HCT116 (cell line): ENCODE measurements at places on chromosomes 13 and 19.

DNA sequence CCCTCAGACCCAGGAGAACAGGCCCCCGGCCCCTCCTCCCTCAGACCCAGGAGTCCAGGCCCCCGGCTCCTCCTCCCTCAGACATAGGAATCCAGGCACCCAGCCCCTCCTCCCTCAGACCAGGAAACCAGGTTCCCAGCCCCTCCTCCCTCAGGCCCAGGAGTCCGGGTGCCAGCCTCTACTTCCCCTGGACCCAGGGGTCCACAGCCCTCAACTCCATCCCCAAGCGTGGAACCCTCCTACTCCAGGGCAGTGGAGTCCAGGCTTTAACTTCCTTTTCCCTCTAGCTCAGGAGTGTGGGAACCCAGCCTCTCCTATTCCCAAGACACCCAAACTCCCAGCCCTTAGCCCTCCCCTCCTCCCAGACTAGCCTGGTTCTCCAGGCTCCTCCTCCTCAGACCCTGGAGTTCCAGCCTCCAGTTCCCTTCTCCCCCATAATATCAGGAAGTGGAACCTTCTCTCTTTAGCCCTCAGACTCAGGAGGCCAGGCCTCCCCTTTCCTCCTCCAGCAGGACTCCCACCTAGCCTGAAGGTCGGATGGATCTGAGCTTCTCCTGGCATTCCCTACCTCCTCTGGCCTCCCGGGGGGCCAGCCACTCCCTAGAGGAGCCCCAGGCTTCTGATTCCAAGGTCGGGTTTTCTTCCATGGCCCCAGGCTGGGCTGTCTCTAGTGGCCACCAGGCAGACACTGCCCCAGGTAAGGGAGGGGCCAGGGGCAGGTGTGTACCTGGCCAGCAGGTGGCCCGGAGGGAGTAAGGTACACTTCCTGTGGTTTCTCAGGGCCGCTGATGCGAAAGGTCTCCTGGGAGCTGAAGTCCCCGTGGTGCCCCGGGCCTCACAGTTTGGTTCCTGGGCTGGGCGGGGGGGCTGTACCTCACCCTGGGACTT is at the start of gene TMC4:
Gene TMC4 (minus strand): TSS at position 690 of the 888 bp plus-strand sequence. CDS start 43 bp downstream, at position 647.
- peak; percentile 63 for DNase-seq

DNA sequence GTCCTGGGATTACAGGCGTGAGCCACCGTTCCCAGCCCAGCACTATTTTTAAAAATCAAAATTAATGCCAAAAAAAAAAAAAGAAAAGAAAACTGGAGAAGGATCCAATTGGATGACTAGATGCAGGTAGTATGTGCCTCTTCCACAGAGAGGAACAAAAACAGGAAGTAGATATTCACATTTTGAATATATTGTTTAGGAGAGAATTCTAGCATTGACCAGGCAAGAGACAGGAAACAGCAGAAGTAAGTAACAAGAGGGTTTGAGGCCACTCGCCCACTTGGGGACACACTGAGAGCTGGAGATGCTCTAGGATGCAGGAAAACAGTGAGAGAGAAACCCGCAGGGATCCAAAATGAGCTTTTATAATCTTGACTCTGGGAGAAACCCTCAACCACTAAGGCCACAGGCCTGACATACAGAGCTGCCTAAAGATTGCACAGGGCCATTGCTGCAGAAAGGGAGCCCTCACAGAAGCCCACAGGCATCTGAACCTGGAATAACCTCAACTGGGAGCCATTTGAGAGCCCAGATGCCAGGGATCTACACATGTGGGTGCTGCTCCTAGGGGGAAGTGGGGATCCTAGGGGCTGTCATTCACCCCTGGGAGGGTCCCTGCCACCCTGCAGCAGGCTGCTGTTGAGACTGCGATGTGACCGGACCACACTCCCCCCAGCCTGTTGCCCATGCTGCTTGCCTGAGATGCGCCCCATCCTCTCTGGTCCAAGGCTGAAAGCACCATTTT is 28.2 kb downstream of the IGFL2 start:
- DNase-seq, result no peak

GRCh38 chr13:93878675-93879074 is 600.8 kb downstream of the DCT start:
- no peak for DNase-seq

GRCh38 chr19:9913237-9914000 is 22.9 kb downstream of the OLFM2 start:
- DNase-seq, result no peak

- DNase-seq, result no peak
Measured at GRCh38 chr13:84588023-84588422, 705.7 kb upstream of the SLITRK1 start.

- peak; percentile 93 for DNase-seq
Measured at GRCh38 chr13:97254816-97255215, 32.7 kb downstream of the MBNL2 start.

GRCh38 chr19:4103080-4103433 is 20.9 kb downstream of the MAP2K2 start:
- no peak for DNase-seq

DNA sequence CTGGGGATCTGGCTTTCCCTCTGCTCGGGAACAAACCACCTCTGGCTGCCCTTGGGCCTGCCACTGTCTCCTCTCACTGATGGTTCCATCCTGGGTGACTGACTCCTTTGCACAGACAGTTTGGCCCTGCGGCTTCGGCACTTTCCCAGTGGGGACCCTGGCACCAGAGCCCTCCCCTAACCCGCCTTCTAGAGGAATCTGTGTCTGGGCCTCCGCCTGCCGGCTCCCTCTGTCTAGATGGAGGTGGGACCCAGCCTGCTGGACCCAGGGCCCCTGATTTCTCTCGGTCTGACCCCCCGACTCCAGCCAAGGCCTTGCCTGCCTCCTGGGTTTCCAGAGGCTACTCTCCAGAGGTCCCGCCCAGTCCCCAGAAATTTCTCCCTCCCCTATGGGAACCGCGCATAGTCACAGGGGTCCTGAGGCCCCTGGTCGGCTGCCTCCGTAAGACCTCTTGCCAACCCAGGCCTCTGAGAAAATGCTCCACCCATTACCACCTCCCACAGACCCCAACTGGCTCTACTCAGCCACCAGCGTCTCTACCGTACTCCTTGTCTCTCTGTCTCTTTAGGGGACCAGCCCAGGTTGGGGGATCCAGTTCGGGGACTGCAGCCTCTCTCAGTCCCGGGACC is 2.7 kb downstream of the CCDC106 start:
- no peak for DNase-seq

- DNase-seq, result no peak
Measured at GRCh38 chr19:51708811-51709210, 15.0 kb downstream of the HAS1 start.

DNA sequence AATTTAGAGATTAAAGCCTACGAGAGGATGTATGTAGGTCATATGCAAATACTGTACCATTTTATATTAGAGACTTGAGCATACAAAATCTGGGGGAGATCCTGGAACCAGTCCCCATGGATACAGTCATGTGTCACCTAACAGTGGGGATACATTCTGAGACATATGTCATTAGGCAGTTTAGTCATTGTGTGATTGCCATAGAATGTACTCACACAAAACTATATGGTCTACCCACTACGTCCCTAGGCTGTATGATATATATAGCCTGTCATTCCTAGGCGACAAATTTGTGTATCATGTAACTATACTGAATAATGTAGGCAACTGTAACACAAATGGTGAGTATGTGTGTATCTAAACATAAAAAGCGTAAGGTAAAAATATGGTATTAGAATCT is 62.8 kb downstream of the WDFY2 start:
- no peak for DNase-seq
